ENCODE measurements at places on chromosomes 2 and 18.

- no peak for DNase-seq
Observed at GRCh38 chr2:217942731-217943335, 60.0 kb downstream of the TNS1 start.

DNA sequence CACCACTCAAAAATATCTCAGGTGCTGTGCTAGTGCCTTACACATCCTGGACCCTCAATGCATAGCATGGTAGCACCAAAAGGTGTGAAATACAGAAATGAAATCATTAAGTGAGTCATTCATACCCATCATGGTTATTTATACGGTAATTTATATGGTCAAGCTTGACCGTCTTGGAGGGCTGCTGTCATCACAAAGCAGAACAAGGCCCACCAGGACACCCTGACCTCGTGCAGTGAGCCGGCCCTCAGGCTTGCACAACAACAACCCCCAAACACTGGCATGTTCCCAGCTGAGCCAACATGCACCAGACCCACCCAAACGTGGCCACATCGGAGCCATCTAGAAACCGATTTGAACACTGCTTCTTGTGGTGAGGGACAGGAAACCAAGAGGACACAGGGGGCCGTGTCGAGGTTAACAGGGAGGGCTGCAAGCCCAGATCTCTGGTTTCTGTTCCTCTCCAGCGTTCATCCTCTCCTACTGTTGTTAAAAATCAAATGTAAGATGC lies 378.5 kb upstream of the ID2 start:
- peak; percentile 57 for DNase-seq

- DNase-seq = no peak
Observed at GRCh38 chr18:50372743-50373142, 2.1 kb upstream of the SKA1 start.

- DNase-seq = no peak
Observed at GRCh38 chr2:100959225-100959880, 42.7 kb upstream of the RPL31 start.

GRCh38 chr18:79819064-79819967 lies 21.6 kb downstream of the KCNG2 start:
- DNase-seq = no peak

DNA sequence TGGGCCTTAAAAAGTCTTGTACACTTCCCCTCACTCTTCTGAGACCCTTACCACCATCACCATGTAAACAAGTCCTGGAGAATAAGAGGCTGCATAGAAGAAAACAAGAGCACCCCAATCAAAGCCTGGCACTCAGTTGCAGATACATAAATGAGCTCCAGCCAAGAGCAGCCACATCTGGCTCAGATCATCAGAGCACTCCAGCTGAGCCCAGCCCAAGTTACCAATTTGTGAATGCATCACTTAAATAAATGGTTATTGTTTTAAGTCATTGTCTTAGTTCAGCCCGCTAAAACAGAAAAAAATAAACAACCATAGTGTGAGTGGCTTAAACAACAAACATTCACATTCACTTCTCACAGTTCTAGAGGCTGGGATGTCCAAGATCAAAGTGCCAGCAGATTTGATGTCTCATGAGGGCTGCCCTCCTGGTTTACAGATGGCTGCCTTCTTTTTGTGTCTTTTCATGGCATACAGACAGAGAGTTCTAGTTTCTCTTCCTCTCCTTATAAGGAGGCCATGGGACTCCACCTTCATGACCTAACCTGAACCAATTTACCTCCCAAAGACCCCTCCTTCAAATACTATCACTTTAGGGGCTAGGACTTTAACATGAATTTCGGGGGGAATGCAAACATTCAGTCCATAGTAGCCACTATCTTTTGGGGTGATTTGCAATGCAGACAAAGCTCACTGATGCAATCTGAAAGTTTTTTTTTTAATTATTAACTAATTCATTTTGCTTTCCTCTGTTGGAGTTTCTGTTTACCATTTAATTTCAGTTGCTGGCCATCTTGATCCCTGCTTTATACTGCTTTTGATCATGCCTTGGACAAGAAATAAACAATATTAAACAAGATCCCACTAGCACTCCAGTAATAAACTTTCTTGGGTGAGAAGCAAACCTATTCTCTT lies 187.5 kb upstream of the ACVR2A start:
- DNase-seq = no peak

- DNase-seq = no peak
Observed at GRCh38 chr2:64023485-64024258, 4.4 kb upstream of the VPS54 start.

DNA sequence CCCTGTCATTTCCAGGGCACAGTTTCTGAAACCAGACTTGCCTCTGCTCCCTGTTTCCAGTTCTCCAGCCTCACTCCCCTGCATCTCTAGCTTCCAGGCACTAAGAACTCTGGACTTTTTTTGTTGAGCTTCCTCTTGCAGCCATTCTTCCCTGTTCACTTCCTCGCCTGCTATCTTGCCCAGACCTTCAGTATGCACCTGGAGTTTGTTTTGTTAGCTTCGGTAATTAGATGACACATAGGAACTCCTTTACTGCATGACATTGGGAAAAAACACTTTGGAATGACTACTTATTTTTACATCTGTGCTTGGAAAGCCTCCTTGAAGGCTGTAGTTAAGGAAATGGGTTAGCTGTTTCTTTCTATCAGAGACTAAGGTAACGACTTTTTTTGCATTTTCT lies 35.2 kb downstream of the OTOF start:
- no peak for DNase-seq

- no peak for DNase-seq
Observed at GRCh38 chr2:119517433-119517832, 6.8 kb downstream of the SCTR start.

DNA sequence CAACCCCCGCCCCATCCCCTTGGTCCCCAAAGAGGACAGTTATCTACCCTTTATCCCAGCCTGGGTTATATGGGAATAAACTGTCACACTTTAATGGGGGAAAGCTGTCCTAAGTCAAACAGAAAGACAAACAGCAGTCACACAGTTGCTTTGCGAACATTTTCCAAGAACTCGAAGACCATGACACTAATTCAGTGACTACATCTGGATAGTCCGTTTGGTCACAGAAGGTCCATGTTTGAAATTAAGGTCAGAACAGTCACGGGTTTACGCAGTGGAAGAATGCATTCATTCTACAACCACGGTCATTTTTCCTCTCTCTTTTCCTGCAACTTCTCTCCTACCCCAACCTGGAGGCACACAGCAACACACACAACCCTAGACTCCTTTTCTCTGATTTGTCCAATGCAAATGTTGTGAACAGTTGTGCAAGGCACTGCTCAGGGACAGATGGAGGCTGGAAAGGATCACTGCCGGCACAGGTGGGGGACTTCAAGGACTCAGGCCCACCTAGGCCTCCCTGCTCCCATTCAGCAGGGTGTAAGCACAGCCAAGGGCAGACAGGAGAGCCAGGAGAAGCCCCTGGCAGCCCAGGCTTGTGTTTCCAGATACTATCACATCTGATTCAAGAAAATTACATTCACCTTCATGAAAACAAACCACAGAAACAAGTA lies 39.9 kb downstream of the ZNF516 start:
- no peak for DNase-seq

- DNase-seq = no peak
Observed at GRCh38 chr18:58788470-58788869, 76.2 kb upstream of the ZNF532 start.

GRCh38 chr2:33498291-33498956 lies 22.0 kb downstream of the RASGRP3 start:
- DNase-seq = no peak

DNA sequence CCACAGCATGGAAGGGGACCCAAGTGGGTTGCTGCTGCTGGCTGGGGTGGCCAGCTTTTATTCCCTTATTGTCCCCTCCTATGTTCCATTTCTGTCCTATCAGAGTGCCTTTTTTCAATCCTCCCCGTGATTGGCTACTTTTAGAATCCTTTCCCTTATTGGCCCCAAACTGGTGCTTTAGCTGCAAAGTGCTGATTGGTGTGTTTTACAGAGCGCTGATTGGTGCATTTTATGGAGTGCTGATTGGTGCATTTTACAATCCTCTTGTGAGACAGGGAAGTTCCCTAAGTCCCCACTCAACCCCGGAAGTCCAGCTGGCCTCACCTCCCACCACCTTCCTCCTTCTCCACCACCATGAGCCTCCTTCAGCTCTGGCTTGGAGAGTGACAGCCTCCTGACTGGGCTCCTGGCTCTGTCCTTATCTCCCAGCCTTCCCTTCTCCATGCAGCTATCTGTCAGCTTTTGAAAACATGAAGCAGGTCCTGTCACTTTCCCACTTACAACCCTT lies 20.7 kb upstream of the PLB1 start:
- no peak for DNase-seq

- DNase-seq = no peak
Observed at GRCh38 chr2:145652036-145652435, 1132.1 kb upstream of the ZEB2 start.

GRCh38 chr2:157291018-157291417 lies 33.5 kb downstream of the GALNT5 start:
- no peak for DNase-seq

DNA sequence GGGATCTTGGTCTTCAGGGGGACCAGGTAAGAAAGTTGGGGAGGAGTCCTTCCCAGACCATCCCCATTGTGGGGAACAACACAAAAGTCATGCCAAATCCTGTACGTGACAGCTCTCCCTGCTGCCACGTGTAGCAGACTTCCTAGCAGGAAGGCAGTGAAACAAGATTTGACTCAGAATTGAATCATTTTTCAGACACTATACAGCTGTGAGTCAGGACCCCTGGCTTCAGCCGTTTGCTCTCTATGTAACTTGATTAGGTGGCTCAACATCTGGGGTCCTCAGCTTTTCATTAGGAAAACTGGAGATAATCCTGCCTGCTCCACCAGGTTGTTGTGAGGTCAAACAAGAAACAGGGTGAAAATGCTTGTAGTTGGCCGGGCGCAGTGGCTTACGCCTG lies 32.9 kb upstream of the PDCL3 start:
- DNase-seq = no peak

GRCh38 chr2:240112914-240113690 lies 23.0 kb downstream of the COPS9 start:
- no peak for DNase-seq

- no peak for DNase-seq
Observed at GRCh38 chr2:229206548-229206947, 64.5 kb downstream of the PID1 start.

- no peak for DNase-seq
Observed at GRCh38 chr2:234374736-234375135, 122.1 kb downstream of the ARL4C start.

- DNase-seq = no peak
Observed at GRCh38 chr2:119261493-119262225, 38.0 kb downstream of the STEAP3 start.

DNA sequence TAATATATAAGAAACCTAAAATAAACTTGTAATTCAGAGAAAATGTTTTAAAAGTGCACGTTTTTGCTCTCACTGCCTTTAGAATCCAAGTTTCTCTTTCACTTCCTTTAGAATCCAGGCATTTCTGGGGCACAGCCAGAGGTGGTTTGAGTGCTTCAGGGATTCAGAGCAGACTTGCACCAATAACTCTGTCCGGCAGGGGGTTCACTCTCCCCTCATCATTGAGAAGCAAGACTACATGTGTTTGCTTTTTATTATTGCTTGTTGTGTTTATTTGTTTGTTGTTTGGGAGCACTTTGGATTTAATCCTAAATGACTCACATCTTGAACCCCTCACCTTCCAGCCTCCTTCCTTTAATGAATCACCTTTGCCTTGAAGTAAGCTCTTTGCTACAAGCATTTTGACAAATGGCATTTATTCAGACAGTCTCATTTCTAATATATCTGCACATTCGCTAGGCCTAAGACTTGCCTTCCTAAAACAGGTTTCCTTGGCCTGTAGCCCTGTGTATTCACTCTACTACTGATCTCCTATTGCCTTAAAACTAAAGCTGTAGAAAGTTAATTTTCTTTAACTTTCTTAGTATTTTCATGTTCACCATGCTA lies 233.5 kb upstream of the ATP5MC3 start:
- no peak for DNase-seq

GRCh38 chr2:36421379-36421778 lies 65.8 kb downstream of the CRIM1 start:
- no peak for DNase-seq

DNA sequence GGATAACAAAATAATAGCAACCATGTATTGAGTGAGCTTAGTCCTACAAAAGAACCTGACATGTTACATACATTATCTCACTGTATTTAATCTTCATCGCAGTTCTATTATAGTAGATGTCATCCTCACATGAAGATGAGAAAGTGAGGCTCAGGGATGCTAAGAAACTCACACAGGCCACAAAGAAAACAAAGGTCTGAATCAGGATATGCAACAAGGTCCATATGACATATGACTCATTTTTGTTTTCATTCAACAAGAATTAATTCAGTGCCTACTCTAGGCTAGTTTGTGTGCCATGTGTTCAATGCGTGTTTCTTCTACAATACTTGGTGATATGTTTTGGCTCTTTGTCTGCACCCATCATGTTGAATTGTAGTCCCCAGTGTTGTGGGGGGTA lies 219.7 kb upstream of the EPHA4 start:
- no peak for DNase-seq

DNA sequence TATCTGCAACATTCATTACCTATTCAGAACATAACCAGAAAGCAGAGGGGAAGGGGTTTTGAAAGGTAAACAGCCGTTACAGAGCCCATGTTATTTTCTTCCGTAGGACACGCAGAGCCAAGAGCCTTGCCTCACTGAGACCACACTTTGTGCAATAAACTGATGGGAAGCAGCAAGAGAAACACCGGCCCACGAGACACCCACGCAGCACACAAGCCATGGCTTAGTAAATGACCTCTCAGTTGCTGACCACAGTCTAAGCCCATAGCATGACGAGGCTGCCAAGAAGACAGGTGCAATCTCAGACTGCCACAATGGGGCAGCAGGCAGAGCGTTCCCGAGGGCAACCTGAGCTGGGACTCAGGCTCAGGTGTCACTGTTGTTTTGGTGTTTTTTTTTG lies 59.6 kb downstream of the CABYR start:
- no peak for DNase-seq

DNA sequence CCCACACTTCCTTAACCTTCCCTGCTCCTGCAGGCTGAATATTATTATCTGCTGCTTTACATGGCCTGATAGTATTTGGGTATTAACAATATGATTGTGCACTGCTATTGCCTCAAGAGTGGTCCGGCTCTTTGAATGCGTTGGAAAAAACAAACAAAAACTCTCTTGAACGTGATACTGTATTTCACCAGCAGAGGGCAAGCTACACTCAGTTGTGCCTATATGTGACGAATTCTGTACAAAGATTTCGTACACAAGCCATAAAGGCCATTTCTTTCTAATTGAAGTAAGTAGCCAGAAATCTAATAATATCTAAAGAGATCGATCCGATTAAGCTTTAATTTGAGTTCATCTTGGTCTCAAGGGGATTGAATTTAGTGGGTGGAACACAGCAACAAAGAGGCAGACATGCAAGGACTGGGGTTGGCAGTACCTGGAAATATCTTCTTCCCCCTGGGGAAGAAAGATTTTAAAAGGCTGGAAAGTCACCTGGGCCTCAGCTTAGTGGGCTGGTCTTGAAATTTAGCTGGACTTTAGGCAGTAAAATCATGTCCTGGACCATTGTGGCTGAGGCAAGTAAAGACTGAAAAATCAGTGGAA lies 49.3 kb upstream of the RAB6D start:
- DNase-seq = no peak

- no peak for DNase-seq
Observed at GRCh38 chr2:210540900-210541289, 15.5 kb upstream of the CPS1 start.

Measured in stimulated activated CD8-positive, alpha-beta memory T cell treated with anti-CD3 and anti-CD28 coated beads, Interleukin-15, amount 100 ng/mL, for 1 hour (primary cell).